ENCODE measurements at places on chromosomes 13 and 19.
A peak's percentile ranks its signal among the peaks of the same experiment; 100 is the strongest.

GRCh38 chr19:51637362-51637978, 7.3 kb upstream of the SIGLEC5 start:
- DNase-seq: no peak

DNA sequence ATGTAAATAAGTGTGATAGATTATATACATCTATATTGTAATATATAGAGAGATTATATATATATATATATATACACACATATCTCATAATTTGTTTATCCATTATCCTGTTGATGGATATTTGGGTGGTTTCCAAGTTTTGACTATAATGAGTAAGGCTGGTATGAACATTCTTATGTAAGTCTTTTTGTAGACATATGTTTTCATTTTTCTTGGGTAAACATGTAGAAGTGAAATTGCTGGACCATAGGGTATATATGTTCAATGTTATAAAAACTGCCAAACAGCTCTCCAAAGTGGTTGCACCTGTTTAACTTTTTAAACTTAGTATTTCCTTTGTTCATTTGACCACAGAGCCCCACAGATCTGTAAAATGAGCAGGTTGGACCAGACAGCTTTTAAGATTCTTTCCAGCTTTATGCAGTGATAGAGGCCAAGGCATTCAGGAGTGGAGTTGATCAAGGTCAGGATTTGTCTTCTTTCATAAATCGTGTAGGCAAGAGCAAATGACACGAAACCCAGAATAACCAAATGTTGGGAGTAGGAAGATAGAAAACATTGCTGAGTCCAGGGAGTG, 21.7 kb upstream of the KATNAL1 start:
- DNase-seq: no peak

DNA sequence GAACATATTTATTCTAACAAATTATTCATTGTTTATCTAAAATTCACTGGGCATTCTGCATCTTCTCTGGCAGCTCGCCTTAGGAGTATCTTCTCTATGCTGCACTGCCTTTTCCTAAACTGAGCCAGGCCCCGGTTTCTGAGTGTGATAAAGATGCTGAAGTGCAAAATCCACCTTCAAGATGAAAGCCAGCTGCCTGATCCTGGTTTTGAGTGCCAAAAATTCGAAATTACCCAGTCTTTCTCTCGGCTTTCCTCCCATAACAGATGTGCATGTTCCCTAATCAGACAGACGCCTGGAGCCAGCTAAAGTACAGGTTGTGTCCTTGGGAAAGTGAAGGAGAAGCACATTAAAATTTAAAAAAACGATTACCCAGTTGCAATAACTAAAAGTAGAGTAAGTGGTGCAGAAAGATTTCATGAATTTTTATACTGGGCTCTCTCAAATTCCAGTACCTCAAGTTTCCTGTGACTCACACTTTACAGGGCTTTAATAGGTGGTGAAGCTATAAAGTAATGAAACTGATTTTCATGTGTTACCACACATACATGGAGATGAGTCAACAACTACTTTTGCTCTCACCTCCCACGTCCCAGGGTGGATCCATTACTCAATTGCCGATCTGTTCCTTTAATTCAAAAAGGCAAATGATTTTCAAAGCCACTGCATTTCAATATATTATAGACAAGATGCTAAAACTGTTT, 65.0 kb upstream of the GTF2F2 start:
- peak; percentile 93 for DNase-seq

- peak; percentile 66 for DNase-seq
Observed at GRCh38 chr19:13742756-13743155, 21.6 kb upstream of the MRI1 start.

DNA sequence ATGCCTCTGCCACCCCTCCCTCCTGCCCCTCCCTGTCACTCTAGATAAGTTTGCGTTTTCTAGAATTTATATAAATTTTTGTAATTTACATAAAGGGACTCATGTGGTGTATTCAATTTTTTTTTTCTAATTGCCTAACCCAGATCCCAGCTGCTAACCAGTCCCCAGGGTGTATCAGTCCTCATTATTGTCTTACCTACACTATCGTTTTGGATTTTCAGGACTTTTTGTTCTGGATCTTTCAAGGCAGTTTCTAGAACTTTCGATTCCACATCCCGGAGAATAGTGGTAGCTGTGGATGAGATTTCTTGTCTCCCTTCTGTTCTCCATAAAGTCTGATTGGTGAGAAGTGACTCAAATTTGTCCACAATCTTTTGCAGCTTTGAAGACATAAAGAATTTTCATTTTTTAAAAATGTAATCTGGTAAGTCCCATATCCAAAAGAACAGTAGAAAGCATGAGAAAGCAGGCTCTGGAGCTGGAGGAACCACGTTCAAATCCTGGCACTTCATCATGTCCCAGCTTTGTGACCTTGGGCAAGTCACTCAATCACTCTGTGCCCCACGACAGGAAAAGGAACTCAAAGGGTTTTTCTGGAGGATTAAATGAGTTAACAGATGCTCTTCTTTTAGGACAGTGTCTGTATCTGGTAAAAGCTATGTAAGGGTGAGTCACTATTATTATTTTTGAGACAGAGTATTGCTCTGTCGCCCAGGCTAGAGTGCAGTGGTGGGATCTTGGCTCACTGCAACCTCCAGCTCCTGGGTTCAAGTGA, 19.7 kb downstream of the ADGRE3 start:
- DNase-seq: no peak

DNA sequence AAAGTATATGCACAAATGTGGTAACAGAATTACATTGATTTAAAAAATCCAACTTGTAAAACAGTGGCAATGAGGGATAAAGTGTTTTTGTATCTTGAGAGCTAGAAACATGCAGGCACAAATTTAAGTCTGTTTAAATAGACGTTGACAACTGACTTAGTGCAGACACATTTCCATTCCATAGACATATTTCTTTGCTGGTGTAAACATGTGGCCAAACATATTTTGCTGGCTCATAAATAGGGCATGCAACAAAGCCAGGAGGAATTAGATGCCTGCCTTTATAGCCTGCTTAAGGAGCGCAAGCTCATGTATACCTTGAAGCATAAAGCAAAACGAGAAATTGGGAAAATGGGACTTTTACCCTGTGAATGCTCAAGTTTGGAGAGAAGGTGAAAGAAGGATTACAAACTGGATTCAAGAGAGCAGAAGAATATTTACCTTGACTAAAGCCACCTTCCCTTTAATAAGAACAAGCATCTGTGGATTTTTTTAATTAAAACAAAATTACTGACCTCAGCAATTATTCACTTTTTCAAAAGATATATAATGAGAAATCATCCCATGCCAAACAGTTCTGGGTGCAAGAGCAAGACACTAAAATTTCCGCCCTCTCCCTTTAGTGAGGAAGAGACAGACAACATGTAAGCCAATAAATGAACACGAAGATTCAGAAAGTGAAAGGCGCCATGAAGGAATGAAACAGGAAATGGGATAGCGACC, 71.0 kb downstream of the DCT start:
- no peak for DNase-seq

- DNase-seq: no peak
Observed at GRCh38 chr19:31166206-31166605, 183.0 kb downstream of the TSHZ3 start.

DNA sequence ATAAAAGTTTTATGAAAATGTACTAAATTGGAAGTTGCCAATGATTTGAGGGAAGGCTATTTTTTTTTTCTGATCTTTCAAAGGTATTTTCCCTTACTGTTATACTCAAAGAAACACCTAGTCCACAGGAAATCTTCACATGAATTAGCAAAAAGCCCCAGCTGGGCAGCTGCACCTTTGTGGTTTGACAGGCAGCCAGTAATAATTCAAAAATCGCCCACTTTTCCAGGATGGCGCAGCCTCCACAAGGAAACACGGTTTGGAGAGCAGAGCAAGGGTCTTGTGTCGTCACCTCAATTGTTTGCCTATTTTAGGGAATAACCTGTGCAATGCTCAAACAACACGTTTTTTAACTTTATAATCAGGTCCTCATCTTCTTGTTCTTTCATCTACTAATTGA, 324.9 kb upstream of the GPC6 start:
- DNase-seq: no peak
